ENCODE measurements at places on chromosomes 3 and 15.
A peak's percentile ranks its signal among the peaks of the same experiment; 100 is the strongest.

GRCh38 chr15:60673166-60673565 lies 194.2 kb upstream of the ICE2 start:
- no peak for DNase-seq

DNA sequence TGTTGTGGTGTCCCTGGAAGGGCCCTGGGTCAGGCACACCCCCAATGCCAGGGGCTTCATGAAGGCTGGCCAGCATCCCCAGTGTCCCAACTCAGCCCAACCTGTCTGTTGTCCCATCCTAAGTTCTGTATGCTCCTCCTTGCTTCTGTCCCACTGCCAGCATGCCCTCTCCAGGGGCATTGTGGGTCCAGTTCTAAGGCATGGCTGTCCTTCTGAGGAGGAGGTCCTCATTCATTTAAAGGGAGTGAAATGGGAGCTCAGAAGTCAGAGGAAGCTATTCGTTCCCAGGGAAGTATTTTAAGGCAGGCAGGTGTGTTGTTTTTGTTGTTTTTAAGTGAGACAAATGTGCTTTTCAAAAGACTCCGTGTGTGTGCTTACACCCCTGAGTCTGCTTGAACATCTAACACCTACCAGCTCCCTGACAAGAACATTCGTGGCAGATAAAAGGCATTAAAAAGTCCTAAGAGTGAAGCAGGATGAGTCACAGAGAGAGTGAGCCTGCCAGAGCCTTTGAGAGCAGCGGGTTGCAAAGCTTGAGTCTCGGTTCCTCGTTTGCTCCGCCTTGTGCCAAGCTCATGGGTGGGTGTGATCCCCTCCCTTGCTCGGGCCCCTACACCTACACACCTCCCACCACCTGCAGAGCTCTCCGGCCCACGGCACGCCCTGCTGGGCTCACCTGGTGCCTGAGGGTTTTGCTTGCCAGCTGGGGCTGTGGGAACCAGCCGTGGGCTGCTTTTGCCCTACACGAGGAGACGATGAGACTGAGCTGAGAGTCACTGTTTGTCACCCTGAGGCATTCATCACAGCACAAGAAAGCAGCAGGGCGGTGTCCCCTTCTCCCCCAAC lies 183.4 kb upstream of the TOPAZ1 start:
- no peak for DNase-seq

DNA sequence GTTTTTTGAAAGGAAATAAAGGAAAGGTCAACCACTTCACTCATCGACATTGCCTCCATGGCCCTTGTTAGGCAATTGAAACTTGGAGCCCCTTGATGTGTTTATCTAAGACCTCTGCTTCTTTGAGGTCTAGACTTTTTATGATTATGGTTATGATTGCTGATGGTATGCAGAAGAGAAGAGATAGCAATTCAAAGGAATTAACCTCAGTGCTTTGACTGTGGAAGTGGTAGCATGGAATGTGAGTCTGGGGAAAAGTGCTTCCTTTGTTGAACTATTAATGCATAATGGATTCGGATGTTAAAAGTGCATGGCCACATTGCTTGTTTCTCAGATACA lies 46.1 kb downstream of the FNDC3B start:
- DNase-seq: no peak

GRCh38 chr3:127457094-127457475 lies 133.4 kb downstream of the TPRA1 start:
- DNase-seq: peak; percentile 88

DNA sequence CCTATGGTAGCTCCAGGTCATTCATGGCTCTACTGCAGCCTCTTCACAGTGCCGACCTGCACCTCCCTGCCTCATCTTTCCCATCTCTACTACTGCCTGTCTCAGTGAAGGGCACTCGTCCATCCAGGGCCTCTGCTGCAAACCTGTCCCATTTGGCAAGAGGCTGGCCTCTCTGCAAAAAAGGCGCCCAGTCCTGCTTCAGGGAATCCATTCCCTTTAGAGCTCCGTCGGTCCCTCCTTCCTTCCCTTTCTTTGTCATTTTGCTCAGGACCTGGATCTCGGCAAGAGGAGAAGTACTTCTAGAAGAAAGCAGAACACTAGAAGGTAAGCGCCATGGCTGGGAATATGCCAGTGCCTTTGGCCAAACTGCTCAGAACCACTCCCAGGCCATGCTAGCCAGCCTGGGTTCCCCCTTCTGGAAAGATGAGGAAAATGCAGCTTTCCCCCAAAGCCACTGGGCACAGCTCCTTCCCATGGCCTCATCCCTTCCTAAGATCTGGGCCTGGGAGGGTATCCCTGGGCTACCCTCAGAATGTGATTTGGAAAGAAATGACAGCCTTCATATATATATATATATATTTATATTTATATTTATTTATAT lies 6.4 kb upstream of the ISL2 start:
- peak; percentile 27 for DNase-seq

DNA sequence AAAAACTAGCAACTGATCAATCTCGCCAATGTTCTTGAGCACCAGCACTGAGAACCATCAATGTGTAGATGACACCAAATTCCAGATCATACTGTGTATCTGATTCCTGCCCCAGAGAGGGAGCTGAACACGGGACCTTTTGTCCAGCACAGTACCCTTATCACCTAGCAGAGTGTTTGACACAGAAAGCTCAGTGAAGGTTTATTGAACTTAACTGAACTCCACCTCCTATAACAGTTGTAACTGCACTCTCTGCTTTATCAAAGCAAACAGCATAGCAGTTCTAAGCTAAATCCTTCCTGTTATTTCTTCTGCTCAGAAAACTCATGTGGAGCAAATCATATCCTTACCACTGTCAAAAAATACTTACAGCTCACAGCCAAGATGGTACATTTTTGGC lies 183.4 kb upstream of the SLCO3A1 start:
- no peak for DNase-seq

GRCh38 chr3:52930748-52931147 lies 33.4 kb upstream of the STIMATE start:
- no peak for DNase-seq

DNA sequence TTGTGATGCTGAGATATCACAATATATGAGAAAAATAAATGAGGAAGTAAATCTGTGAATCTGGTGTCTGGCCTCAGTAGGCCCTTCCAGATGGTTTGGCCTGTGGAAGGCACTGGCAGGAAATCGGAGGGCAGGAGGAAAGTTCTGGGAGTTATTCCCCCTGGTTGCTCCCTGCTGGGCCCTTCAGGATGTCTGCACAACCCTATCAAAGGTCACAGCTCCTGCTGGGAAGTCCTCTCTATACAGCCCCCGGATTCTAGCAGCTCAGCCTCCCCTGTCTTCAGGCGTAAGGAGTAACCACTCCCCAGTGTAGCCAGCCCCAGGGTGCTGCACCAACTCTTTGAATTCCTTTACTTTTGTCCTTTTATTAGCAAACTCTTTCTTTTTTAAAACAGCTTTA lies 56.2 kb downstream of the WNT7A start:
- DNase-seq: no peak

GRCh38 chr3:134938029-134938525 lies 143.0 kb downstream of the EPHB1 start:
- no peak for DNase-seq

DNA sequence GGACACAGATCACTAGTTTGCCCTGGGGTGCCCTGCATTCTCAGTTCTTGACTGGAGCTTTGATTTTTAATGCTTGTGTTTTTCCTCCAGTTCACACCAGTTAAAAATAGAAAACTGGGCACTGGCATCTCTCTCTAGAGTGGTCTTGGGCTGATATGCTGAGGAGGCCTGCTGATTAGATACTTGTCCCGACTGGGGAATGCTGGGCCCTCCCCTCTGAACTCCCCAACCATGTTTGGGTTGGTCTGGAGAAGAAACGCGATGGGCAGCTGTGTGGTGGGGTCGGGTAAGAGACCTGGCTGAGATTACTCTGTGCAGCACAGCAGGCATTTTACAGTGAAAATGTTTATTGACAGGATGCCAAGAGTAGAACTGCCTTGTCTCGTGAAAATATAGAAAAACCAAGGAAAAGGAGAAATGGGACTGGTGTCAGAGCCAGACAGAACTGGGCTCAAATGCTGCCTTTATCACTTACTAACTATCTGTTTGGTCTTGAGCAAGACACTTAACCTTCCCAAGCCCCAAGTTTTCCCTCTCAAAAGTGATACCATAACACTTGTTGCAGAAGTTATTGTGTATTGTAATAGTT lies 1.6 kb upstream of the ACTC1 start:
- DNase-seq: no peak

DNA sequence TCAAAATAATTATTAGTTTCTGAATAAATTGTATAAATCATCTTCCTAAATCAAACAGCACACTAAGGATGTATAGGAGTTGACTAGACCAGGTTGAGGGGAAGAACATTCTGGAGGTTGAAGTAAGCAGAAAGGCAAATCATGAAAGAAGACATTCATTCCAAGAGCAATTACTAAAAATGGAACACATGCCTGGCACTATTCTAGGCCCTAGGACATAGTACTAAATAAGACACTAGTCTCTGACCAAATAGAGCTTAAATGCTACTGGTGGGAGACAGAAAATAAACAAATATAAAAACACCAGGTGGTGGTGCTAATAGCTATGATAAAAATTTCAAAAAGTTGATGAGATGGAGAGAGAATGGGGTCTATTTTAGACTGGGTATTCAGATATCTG lies 190.1 kb downstream of the TBC1D5 start:
- DNase-seq: no peak

GRCh38 chr15:85752124-85752475 lies 42.6 kb downstream of the KLHL25 start:
- DNase-seq: no peak

DNA sequence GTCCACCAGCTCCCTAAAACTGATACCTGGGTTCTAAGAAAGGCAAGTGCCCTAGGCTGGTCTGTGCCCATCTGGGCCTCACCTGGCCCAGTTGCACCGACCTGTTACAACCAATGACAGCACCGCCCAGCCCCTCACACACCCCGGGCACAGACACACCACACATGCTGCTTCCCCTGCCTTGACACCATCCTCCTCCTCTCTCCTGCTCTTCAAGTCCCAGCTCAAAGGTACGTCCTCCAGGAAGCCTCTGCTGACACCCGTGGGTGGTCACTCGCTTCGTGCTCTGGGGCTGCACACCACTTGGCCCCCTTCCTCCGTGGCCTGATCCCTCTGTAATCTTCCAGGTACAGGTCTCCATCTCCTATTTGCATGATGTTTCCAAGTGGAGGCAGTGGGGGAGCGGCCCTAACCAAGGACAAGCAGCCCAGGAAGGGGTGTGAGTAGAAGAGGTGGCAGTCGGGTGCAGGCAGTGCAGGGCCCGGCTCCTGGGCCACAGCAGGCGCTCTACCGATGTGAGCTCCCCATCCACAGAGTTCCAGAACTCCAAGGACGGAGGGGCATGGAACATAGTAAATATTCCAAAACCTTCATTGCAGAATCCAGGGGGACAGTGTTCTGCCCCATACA lies 144.6 kb downstream of the NUP210 start:
- DNase-seq: no peak

GRCh38 chr3:170724599-170725280 lies 138.9 kb upstream of the SLC7A14 start:
- peak; percentile 34 for DNase-seq

DNA sequence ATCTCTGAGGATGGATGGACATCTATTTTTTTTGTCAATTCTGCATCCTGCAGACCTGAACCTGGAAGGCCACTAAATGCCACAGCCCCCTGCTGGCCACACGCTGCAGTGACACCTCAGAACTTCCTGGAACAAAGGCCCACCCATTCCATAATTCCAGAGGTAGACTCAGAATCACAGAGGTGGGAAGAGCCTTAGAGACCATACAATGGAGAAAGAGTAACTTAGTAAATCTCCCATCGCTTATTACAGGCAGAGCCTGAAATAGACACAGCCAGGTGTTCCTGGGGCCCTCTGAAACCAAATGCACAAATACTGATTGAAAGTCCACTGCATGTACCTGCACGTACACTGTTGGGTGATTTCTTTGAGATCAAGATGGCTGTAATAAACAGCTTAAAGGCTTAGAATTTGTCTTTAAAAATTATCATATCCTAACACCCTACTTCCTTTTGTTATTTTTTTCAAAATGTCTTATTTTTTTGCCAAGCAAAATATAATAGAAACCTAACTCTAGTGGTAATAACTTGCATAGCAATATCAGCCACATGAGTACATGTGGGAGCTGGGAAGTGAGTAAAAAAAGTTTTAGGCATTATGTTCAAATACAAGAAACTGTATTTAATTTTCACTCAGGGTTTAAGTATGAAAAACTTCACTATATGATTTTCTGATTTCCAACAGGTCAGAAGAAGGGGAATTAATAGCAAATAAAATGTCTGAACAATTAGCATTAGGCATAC lies 62.7 kb downstream of the EOMES start:
- peak; percentile 55 for DNase-seq

GRCh38 chr3:124202754-124203153 lies 210.8 kb upstream of the ROPN1 start:
- no peak for DNase-seq

DNA sequence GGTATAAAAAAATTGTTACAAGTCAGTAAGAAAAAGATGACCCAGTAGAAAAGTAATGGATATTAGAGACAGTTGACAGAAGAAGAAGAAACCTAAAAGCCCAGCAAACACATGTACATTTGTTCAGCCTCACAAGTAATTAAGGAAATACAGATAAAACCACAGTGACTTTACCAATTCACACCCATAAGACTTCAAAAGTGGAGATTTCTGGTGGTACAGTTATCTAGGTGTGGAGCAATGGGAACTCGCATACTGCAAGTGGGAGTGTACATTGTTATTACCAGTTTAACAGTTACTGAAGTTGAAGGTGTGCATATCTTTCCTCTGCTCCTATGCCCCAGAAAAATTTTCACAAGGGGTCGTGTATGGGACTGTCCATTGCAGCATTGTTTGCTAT lies 18.1 kb upstream of the MAPKBP1 start:
- DNase-seq: no peak

- DNase-seq: no peak
These were observed 412.7 kb downstream of the ERC2 start for GRCh38 chr3:56055546-56055945.

DNA sequence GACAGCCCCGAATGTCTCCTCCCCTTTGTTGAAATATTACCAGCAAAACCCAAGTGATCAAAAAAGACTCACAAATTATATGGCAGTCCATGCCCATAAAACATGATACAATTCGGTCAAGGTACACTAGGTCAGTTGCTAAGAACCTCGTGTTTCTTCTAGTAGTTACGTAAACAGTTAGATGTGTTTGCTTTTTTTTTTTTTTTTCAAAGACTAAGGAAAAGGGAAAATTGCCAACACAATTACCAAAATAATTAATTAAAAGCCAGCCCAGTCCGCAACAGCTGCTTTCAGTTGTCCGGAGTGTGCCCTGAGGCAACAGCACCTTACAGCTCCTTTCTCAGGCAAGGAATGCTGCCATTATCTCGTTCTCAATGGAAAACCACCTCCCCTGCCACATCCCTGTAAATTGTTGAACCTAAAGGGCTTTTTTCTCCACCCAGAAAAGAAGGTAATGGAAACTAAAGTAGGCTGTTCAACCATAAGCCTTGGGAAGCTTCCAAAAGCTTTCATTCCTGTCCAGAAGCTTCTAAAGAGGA lies 129.2 kb upstream of the TSC22D2 start:
- no peak for DNase-seq

- DNase-seq: no peak
These were observed 34.8 kb downstream of the MAP1A start for GRCh38 chr15:43552256-43552655.

Measured in RKO (cell line).